Immature natural killer cell (primary cell): ENCODE measurements at places on chromosomes 13 and 19. TPM values are rescaled to one million over a fixed set of nuclear protein-coding genes. Genes with fewer than 3 reads are reported as not detected.

Gene SSBP4
- polyA plus RNA-seq, result 122 TPM

Gene C19orf44
- polyA plus RNA-seq, result 1.2 TPM

Gene SLC25A42
- polyA plus RNA-seq, result 12.9 TPM

Gene KIRREL2
- 0.19 TPM for polyA plus RNA-seq

Gene TMEM238
- 1.0 TPM for polyA plus RNA-seq

Gene ZNF93
- polyA plus RNA-seq, result 2.8 TPM

Gene PTPRH
- polyA plus RNA-seq, result not detected

DNA sequence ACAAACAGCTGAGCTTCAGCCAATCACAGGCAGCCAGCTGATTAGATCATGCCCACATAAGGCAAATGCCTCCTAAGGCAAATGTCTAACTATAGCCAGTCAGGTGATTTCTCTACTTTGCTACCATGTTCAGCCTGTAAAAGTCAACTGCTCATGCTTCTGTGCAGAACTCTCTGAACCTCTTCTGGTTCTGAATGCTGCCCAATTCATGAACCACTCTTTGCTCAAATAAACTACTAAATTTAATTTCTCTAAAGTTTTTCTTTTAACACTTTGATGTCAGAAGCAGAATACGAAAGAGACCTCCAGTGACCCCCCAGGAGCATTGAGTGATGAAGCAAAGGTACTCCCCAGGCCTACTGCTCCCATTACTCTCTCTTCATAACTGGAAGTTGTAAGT, 240.7 kb upstream of the IPO5 start:
- no peak overlapping the region for H3K4me3 ChIP-seq
- DNase-seq, result no peak
- no peaks in the 10 kb centered on the region for H3K4me1 ChIP-seq
- H3K27ac ChIP-seq, result no peak overlapping the region

DNA sequence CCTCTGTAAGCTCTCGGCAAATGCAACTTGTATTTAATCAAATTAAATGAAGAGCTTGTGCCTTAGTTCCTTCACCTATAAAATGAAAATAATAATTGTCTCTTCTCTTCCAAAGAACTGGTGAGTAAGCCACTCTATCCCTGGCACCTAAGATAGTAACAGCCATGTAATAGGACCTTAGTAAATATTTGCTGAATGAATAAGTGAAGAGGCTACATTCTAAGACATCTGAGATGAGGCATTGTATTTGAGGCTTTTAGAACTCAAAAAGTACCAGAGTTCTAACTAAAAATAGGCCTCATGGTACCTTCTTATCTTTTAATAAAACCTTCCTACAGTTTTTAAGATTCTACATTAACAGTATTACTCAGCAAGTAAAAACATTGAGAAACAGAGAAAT, 17.3 kb upstream of the DCLK1 start:
- H3K36me3 ChIP-seq, result no peaks in the 10 kb centered on the region

DNA sequence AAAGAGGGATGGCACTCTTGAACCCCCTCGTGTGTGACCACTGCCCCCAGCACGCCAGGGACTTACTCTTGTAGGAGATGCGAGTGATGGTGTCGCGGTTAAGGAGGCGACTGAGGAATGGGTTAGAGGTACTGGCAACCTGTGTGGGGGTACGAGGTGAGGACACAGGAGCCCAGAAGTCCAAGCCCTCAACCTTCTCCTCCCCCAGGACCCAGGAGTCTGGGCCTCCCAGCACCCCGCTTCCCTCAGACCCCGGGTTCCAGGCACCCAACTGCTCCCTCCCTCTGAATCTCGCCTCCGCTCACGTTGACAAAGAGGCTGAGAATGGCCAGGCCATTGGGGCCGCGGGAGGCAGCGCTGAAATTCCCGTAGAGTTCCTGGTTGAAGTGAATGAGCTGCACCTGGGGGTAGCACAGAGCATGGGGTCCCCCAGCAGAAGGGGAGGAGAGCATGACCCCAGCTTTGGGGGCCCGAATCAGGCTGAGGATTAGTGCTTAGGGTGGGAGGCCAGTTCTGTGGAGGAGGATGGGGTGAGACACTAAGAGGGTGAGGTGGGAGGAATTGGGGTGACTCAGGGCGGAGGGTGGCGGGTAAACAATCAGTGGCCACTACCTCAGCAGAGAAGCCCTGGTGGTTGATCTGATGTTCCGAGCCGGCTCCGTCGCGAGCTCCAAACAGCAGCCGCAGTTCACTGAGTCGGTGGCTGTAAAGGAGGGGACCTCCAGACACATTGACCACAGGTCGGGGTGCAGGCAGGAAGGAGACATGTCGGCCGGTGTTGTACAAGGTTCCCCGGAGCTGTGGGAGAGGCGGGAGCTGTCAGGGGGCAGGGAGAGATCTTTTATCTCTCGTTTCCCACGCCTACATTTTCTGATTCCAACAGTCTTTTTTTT, 2.5 kb upstream of the DBP start:
- peaks cover 11% of the 10 kb centered on the region for H3K27me3 ChIP-seq
- no peaks in the 10 kb centered on the region for H3K36me3 ChIP-seq
- peak overlapping the region; percentile 69 for H3K4me3 ChIP-seq
- H3K4me1 ChIP-seq, result peaks cover 38% of the 10 kb centered on the region

- DNase-seq, result no peak
- peaks cover 6% of the 10 kb centered on the region for H3K36me3 ChIP-seq
- H3K4me3 ChIP-seq, result peak overlapping the region; percentile 48
- H3K4me1 ChIP-seq, result peaks cover 56% of the 10 kb centered on the region
- H3K27ac ChIP-seq, result peak overlapping the region; percentile 80
These were observed 3.5 kb downstream of the FOSB start for GRCh38 chr19:45471111-45471930.

DNA sequence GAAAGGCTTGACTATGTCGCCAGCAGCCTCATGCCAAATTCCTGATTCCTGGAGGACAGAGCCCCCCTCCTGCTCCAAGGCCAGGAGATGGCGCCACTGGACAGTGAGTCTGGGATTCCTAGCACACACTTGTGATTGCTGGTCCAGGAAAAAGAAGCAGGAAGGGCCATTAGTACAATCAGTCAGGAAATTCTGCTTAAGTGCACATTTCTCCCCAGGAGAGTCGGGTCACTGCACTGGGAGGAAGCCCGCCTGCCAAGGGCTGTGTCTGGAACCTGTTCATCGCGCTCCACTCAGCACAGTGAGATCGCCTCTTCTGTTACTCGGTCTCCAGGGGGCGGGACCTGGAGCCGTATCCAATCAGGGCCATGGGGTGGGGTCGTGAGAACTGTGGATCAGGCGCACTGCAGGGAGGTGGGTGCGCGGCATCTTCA, 65.1 kb downstream of the ZNF823 start:
- H3K27me3 ChIP-seq, result peaks cover 16% of the 10 kb centered on the region
- no peak for DNase-seq
- no peaks in the 10 kb centered on the region for H3K36me3 ChIP-seq
- H3K27ac ChIP-seq, result no peak overlapping the region
- peaks cover 5% of the 10 kb centered on the region for H3K4me1 ChIP-seq
- H3K4me3 ChIP-seq, result peak overlapping the region; percentile 25

DNA sequence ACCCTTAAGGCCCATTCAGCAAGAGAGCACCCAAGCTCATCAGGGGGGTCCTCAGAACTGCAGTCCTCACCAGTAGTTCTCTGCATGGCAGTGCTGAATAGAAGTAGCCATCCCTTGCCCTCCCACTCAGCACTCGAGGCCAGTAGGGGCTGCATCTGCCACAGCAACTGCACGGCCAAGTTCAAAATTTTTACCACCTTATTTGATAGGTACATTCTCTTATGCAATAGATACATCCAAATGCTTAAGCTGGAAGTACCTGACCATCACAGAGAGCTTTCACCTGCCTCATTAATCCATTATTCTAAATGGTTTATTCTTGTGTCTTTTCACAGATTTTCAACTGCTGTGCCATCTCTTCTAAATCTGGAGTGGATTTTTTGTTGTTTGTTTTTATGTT, 1307.4 kb downstream of the SLITRK5 start:
- H3K27me3 ChIP-seq, result no peaks in the 10 kb centered on the region
- no peak overlapping the region for H3K4me3 ChIP-seq
- no peak for DNase-seq
- no peaks in the 10 kb centered on the region for H3K36me3 ChIP-seq
- H3K27ac ChIP-seq, result no peak overlapping the region

DNA sequence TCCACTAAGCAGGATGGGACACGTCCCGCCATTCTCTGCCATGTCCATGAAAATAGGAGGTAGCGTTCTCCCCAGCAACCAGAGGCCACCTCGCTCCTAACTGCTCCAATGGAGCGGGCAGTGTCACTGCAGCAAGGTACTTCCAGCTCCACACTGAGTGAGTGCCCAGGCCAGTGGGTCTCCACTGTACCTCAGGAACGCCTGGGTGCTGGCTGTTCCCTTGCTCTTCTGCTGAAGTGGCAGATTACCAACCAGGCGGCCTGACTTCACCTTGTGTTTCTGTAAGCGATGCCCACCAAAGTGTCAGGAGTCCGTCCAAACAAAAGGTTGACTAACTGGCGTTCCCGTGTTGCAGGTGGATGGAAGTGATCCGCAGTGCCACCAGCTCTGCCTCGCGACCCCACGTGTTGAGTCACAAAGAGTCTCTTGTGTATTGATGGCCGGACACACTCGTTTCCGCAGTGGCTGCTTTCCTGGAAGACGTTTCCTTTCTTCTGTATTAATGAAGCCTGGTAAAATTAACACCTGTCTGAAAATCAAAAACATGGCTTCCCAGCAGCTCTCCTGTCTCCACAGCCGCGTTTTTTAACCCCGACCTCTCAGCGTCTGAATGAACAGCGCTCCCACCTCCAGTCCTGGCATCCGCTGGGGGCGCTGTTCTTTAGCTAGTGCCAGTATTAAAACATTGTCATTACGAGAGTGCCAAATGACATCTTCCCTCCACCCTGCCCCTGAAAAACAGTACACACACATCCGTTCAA, 128.8 kb downstream of the STK24 start:
- DNase-seq, result no peak
- no peak overlapping the region for H3K27ac ChIP-seq
- peaks cover 10% of the 10 kb centered on the region for H3K27me3 ChIP-seq
- H3K4me3 ChIP-seq, result no peak overlapping the region
- H3K4me1 ChIP-seq, result peaks cover 21% of the 10 kb centered on the region
- H3K36me3 ChIP-seq, result peaks cover 26% of the 10 kb centered on the region

DNA sequence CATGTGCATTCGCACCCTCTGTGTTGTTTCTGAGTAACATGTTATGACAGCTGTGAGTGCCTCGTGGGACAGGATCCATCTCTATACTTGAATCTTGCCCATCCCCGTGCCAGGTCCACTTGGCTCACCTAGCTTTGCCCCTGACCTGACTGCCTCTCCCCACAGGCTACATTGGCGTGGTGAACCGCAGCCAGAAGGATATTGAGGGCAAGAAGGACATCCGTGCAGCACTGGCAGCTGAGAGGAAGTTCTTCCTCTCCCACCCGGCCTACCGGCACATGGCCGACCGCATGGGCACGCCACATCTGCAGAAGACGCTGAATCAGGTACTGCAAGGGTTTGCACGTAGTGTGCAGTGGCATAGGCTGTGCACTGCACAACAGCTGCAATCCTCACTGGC, 53.2 kb downstream of the TMED1 start:
- H3K4me1 ChIP-seq, result peaks cover 7% of the 10 kb centered on the region
- no peaks in the 10 kb centered on the region for H3K27me3 ChIP-seq
